ENCODE measurements at places on chromosomes 4 and X. TPM values are rescaled to one million over a fixed set of nuclear protein-coding genes. Genes with fewer than 3 reads are reported as not detected.

DNA sequence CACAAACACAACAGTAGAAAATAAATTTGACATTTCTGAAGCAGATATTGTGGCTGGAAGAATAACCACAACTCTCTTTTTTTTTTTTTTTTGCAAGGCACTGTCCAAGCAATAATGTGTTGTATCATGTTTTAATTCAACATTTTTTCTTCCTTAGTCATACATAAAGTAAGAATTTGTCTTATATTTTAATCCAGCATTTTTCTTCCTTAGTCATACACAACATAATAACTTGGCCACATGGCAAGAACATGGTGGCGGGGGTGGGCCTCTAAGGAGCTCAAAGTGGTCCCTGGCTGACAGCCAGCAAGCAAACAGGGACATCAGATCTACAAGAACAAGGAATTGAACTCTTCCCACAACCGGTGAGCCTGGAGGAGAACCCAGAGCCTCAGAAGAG lies 20.2 kb downstream of the FBXW7 start:
- no peak overlapping the region for H3K27ac ChIP-seq
- H3K4me3 ChIP-seq: no peak overlapping the region
- H3K27me3 ChIP-seq: no peaks in the 10 kb centered on the region

DNA sequence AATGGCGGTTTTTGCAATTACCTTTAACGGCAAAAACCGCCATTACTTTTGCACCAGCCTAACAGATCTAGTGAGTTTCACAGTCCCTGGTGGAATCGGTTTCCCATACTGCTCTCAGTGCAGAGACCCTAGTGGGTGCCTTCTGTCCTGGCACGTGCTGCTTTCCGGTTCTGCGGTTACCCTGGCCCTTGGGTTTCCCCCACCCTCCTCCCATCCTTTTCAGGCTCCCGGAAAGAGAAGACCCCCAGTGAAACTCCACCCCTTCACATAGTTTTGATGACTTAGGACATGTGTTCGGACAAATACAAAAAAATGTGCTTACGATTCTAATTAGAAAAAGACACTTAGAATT lies 36.9 kb downstream of the NLGN3 start:
- H3K4me1 ChIP-seq: no peaks in the 10 kb centered on the region
- DNase-seq: no peak
- H3K27me3 ChIP-seq: no peaks in the 10 kb centered on the region
- H3K27ac ChIP-seq: peak overlapping the region; percentile 94

GRCh38 chr4:133581996-133582619 lies 433.0 kb downstream of the PCDH10 start:
- no peak for DNase-seq
- H3K27me3 ChIP-seq: no peaks in the 10 kb centered on the region
- no peak overlapping the region for H3K27ac ChIP-seq
- H3K36me3 ChIP-seq: no peaks in the 10 kb centered on the region
- no peak overlapping the region for H3K4me3 ChIP-seq
- no peaks in the 10 kb centered on the region for H3K4me1 ChIP-seq

DNA sequence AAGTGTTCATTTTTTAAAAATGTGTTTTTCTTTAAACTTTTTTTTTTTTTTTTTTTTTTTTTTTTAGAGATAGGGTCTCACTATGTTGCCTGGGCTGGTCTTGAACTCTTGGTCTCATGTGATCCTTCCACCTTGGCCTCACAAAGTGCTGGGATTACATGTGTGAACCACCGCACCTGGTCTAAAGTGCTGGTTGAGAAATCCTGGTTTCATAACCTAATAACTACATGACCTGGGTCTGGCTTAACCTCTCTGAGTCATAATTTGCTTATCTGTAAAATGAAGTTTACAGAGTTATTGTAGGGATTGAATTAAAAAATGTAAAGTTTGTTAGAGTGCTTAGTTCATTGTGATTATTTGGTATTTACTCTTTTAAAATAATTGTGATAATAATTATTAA lies 5.2 kb downstream of the HSD17B13 start:
- no peak overlapping the region for H3K4me3 ChIP-seq
- DNase-seq: no peak
- no peaks in the 10 kb centered on the region for H3K4me1 ChIP-seq

The PAGE2 gene
- not detected for total RNA-seq

DNA sequence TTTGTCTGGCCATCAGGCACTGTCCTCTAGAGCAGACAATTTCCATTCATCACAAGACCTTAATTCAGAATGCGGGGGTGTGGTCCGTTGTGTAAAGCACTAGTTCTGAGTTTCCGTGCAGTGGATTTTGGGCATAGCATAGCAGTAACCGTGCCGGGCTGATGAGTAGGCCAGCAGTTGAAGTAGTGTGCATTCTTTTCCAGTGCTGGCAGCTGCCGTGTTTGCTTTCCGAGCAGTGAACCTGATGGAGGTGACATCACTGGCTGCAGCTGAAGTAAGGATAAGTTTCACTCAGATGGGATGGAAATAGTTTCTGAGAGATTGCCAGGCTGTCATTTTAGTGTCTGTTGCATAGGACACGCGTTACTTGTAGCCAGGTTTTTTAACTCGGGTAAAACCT lies 107.0 kb upstream of the STIM2 start:
- no peak overlapping the region for H3K27ac ChIP-seq
- H3K4me1 ChIP-seq: no peaks in the 10 kb centered on the region

The GYPB gene
- total RNA-seq: not detected

DNA sequence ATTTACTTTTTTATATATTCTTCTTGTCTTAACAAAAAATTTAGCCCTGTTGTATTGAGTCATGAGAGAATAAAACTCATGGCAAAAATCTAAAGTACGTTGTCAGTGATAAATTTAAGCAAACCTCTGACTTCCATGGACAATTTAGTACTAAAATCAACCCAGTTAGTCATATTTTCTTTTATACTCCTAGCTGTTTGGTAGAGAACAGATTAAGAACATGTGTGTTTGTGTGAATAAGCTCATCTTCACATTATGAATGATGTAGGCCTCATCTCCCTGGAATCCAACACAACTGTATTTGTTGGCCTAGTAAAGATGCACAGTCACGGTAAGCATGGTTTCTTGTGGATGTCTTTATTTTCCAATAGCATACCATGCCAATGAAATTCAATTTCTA lies 40.8 kb upstream of the FAM47B start:
- H3K36me3 ChIP-seq: no peaks in the 10 kb centered on the region
- no peak for DNase-seq
- H3K4me1 ChIP-seq: no peaks in the 10 kb centered on the region
- no peaks in the 10 kb centered on the region for H3K27me3 ChIP-seq
- no peak overlapping the region for H3K4me3 ChIP-seq

GRCh38 chr4:5863461-5864113 lies 29.3 kb downstream of the CRMP1 start:
- peaks cover 3% of the 10 kb centered on the region for H3K27me3 ChIP-seq
- no peak overlapping the region for H3K27ac ChIP-seq
- H3K36me3 ChIP-seq: no peaks in the 10 kb centered on the region
- H3K4me3 ChIP-seq: no peak overlapping the region
- DNase-seq: peak; percentile 68

- H3K27ac ChIP-seq: no peak overlapping the region
- H3K4me1 ChIP-seq: no peaks in the 10 kb centered on the region
- no peak overlapping the region for H3K4me3 ChIP-seq
- no peak for DNase-seq
These were observed 37.7 kb downstream of the BCLAF3 start for GRCh38 chrX:19953145-19953544.

DNA sequence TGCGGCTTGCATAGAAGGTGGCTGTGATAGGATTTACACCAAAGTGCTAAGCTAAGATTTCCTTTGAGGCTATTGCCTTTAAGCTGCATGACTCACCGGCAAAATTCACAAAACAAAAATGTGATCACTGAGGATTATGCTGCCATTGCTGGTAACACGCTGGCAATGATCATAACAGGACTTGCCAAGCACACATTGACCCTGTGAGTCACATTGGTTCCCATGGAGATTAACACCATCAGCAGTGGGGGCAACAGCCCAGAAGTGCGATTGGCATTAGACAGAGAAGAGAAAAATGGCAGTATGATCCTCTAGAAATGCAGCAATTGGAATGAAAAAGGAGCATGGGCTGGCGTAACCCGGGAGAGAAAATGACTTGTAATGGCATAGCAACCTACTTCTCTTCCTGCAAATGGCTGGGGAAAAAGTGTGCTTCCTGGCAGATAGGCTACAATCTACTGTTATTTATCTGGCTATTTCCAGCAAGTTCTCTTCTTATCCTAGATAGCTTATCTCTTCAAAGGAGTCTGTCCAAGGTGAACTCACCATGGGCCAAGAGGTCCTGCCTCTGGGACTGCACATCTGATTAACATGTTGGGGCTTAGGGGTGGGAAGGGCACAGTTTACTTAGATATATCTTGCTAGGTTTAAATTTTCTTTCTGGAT lies 314.2 kb upstream of the IGFBP7 start:
- no peaks in the 10 kb centered on the region for H3K36me3 ChIP-seq
- no peak overlapping the region for H3K27ac ChIP-seq
- H3K4me3 ChIP-seq: no peak overlapping the region
- no peaks in the 10 kb centered on the region for H3K27me3 ChIP-seq
- DNase-seq: no peak
- H3K4me1 ChIP-seq: no peaks in the 10 kb centered on the region

GRCh38 chrX:120604361-120604782 lies 471 bp downstream of the MCTS1 start:
- 0 out of 2 replicates have a peak, but pooled peaks cover 4% of the 10 kb centered on the region for H3K4me1 ChIP-seq
- H3K36me3 ChIP-seq: peaks cover 5% of the 10 kb centered on the region
- peak overlapping the region; percentile 97 for H3K27ac ChIP-seq
- H3K27me3 ChIP-seq: no peaks in the 10 kb centered on the region
- no peak for DNase-seq

The NXT2 gene
- total RNA-seq: 20.6 TPM

- H3K36me3 ChIP-seq: no peaks in the 10 kb centered on the region
- no peak overlapping the region for H3K4me3 ChIP-seq
- H3K27me3 ChIP-seq: no peaks in the 10 kb centered on the region
- DNase-seq: no peak
These were observed 116.0 kb downstream of the MXRA5 start for GRCh38 chrX:3230496-3230895.

DNA sequence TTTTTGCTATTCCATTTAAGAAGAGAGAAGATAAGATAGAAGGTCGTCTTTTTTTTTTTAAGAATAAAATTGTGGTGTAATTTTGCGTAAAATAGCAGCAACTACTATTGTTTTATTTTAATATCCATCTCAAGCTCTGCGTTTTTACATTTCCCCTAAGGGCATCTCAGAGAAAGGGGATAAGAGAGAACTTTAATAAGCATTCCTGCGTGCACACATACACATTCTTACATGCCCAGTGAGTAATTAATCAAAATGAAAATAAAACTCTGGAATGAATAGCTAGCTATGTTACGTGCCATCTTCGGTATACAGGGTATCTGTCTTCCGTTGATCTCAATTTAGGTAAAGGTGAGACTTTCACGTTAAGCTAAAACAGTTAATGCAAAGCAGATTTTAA lies 200.3 kb upstream of the TENM3 start:
- H3K4me3 ChIP-seq: no peak overlapping the region
- DNase-seq: no peak
- H3K4me1 ChIP-seq: no peaks in the 10 kb centered on the region
- no peaks in the 10 kb centered on the region for H3K36me3 ChIP-seq
- H3K27me3 ChIP-seq: no peaks in the 10 kb centered on the region

DNA sequence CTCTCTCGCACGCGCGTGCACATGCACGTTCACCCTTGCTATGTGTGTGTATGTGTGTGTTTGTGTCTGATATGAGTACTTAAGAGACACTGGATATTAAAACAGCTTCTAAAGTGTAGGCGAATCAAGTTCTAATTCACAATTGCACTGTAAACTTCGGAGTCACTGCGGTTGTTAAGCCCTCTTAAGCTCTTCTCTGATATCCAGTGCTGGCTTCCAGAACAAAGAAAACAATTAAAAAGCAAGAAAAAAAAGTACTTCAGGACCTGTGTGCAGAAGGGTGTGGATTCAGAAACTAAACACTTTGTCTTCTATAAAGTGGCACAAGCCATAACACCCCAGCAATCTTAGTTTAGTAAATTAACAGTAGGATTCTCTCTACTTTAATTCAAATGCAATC lies 300.2 kb downstream of the PCDH7 start:
- no peaks in the 10 kb centered on the region for H3K27me3 ChIP-seq
- H3K27ac ChIP-seq: no peak overlapping the region
- no peak overlapping the region for H3K4me3 ChIP-seq

- no peak for DNase-seq
- no peak overlapping the region for H3K27ac ChIP-seq
- peak overlapping the region; percentile 64 for H3K4me3 ChIP-seq
- peaks cover 7% of the 10 kb centered on the region for H3K4me1 ChIP-seq
- H3K27me3 ChIP-seq: no peaks in the 10 kb centered on the region
These were observed 1.2 kb downstream of the USP46 start for GRCh38 chr4:52657618-52658501.

DNA sequence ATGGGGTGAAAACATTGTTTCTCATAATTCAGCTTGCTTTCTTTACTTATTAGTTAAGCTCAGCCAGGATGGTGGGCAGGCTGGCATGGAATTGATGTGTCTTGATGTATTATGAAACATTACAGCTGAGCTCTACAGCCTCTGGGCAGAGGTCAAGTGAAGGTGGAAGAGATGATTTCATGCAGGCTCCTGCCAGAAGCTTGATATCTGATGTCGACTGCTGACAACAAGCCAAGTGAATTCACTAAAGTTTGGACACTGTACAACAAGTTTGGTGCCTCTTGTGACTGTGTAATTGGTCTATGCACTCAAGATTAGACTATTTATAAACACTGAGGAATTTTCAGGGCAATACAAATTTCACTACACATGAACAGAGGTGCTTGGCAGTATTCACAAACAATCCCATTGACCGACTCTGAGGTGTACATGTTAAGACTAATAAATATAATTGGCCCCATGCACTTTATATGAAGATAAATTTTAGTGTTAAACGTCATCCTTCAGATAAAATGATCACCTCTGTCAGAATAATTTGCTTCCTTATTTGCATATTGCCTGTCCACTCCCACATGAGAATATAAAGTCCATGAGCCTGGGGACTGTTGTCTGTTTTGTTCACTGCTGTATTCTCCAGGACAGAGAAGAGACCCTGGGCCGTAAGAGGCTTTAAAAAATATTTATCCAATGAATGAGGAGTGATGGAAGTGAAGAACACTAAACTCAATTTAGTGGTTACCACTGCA lies 612.2 kb downstream of the IQCM start:
- no peak overlapping the region for H3K27ac ChIP-seq
- H3K4me1 ChIP-seq: no peaks in the 10 kb centered on the region
- H3K27me3 ChIP-seq: no peaks in the 10 kb centered on the region
- H3K4me3 ChIP-seq: no peak overlapping the region

The COX7B2 gene
- not detected for total RNA-seq

- no peak for DNase-seq
- no peak overlapping the region for H3K4me3 ChIP-seq
- H3K36me3 ChIP-seq: no peaks in the 10 kb centered on the region
- no peaks in the 10 kb centered on the region for H3K4me1 ChIP-seq
- no peak overlapping the region for H3K27ac ChIP-seq
- H3K27me3 ChIP-seq: no peaks in the 10 kb centered on the region
These were observed 163.6 kb downstream of the ZNF674 start for GRCh38 chrX:46381630-46382029.

The NLGN3 gene
- total RNA-seq: 0.28 TPM

The MUC7 gene
- total RNA-seq: not detected

The RPS6KA6 gene
- 0.05 TPM for total RNA-seq

The HSFX1 gene
- 1.0 TPM for total RNA-seq

- no peak for DNase-seq
- H3K36me3 ChIP-seq: peaks cover 2% of the 10 kb centered on the region
- H3K4me1 ChIP-seq: no peaks in the 10 kb centered on the region
These were observed 83.8 kb downstream of the FIP1L1 start for GRCh38 chr4:53461244-53461643.
